H1 (cell line): ENCODE measurements at places on chromosomes 3 and 15. TPM values are rescaled to one million over a fixed set of nuclear protein-coding genes. Genes with fewer than 3 reads are reported as not detected.

- H3K4me1 ChIP-seq, result no peaks in the 10 kb centered on the region
- H3K36me3 ChIP-seq, result no peaks in the 10 kb centered on the region
- DNase-seq, result no peak
- no peaks in the 10 kb centered on the region for H3K27me3 ChIP-seq
- no peak overlapping the region for H3K27ac ChIP-seq
- no peak overlapping the region for H3K4me3 ChIP-seq
Observed at GRCh38 chr3:144868506-144868905, 896.9 kb downstream of the DIPK2A start.

GRCh38 chr15:41377978-41378377 lies 24.3 kb downstream of the NDUFAF1 start:
- no peak overlapping the region for H3K27ac ChIP-seq
- no peak for DNase-seq
- H3K27me3 ChIP-seq, result no peaks in the 10 kb centered on the region
- H3K4me1 ChIP-seq, result no peaks in the 10 kb centered on the region
- no peak overlapping the region for H3K4me3 ChIP-seq
- peaks cover 71% of the 10 kb centered on the region for H3K36me3 ChIP-seq

- no peaks in the 10 kb centered on the region for H3K27me3 ChIP-seq
- no peak overlapping the region for H3K27ac ChIP-seq
- H3K4me1 ChIP-seq, result no peaks in the 10 kb centered on the region
Observed at GRCh38 chr3:119239206-119239820, 1.4 kb downstream of the B4GALT4 start.

GRCh38 chr3:130299531-130299930 lies 45.9 kb upstream of the COL6A5 start:
- H3K27ac ChIP-seq, result no peak overlapping the region
- no peaks in the 10 kb centered on the region for H3K36me3 ChIP-seq
- no peak for DNase-seq
- H3K27me3 ChIP-seq, result no peaks in the 10 kb centered on the region
- H3K4me3 ChIP-seq, result no peak overlapping the region
- peaks cover 3% of the 10 kb centered on the region; the same call in 1 of the 2 replicates for H3K4me1 ChIP-seq

DNA sequence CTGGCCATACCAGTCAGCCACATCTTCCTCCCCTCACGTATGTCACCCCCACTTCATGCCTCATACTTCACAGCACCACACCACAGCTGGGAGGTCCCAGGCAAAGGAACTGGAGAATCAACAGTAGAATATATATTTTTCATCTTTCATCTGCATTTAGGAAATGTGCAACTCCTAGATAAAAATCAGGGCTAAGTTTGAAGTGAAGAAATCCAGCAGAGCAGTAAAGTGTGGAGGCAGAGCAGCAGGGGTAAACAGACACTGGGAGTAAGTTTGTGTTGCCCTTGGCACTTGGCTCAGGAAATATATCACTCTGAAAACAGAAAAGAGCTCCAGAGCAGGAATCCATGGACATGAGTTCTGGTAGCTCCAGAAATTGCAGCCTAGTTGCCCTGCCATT lies 2.8 kb upstream of the HERC1 start:
- no peaks in the 10 kb centered on the region for H3K36me3 ChIP-seq
- H3K27me3 ChIP-seq, result no peaks in the 10 kb centered on the region
- no peak for DNase-seq
- H3K27ac ChIP-seq, result no peak overlapping the region
- H3K4me3 ChIP-seq, result no peak overlapping the region

- H3K4me1 ChIP-seq, result peaks cover 4% of the 10 kb centered on the region
- H3K4me3 ChIP-seq, result no peak overlapping the region
- H3K27ac ChIP-seq, result no peak overlapping the region
- DNase-seq, result no peak
Observed at GRCh38 chr15:59249816-59250215, 43.2 kb downstream of the LDHAL6B start.

- H3K4me3 ChIP-seq, result no peak overlapping the region
- H3K27me3 ChIP-seq, result no peaks in the 10 kb centered on the region
- H3K36me3 ChIP-seq, result no peaks in the 10 kb centered on the region
- no peak overlapping the region for H3K27ac ChIP-seq
- DNase-seq, result no peak
- no peaks in the 10 kb centered on the region for H3K4me1 ChIP-seq
Observed at GRCh38 chr3:143328451-143328850, 208.9 kb downstream of the CHST2 start.

GRCh38 chr15:41258750-41259471 lies 27.8 kb downstream of the CHP1 start:
- no peaks in the 10 kb centered on the region; the same call in 1 of the 2 replicates for H3K4me1 ChIP-seq
- H3K36me3 ChIP-seq, result no peaks in the 10 kb centered on the region
- no peak overlapping the region for H3K27ac ChIP-seq
- H3K4me3 ChIP-seq, result no peak overlapping the region

DNA sequence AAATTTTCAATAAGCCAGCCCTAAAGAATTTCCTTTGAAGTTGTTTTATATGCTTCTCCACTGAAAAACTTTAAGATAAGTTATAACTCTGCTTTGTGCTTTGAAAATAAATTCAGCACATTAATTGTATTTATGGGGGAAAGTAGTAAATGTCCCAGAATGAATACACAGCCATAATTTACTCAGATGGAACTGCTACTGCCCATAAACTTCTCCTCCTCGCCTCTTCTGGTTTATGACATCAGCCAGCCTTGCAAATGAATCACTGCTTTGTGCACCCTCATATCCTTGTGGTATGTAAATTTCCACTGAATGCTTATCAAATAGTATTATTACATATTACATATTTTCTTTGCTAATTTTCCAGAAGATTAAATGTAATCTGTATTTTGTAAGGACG lies 302.0 kb downstream of the DIPK2A start:
- H3K27ac ChIP-seq, result no peak overlapping the region

DNA sequence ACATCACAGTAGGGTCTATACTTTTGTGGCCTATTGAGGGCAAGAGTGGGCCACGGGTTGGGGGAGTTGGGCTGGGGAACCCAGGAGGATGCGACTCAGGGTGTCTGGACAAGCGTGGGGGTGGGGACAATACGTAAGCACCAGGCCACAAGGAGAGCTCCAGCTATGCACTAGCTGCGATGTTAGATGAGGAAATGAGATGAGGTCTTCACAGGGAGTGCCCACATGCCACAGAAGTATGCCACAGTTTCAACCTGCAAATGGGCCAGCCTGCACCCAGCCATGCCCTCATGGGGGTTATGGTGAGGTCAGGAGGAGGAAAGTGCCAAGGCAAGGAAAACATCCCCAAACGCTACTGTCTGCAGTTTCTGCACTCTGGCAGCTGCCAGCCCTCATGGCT lies 30.5 kb downstream of the CACNA2D2 start:
- H3K27me3 ChIP-seq, result no peaks in the 10 kb centered on the region
- no peak for DNase-seq
- no peak overlapping the region for H3K4me3 ChIP-seq
- no peaks in the 10 kb centered on the region for H3K36me3 ChIP-seq
- H3K27ac ChIP-seq, result no peak overlapping the region

Gene ARPIN
- total RNA-seq, result 3.1 and 3.9 TPM in 2 replicates
